ENCODE measurements at places on chromosomes 1 and 21.

DNA sequence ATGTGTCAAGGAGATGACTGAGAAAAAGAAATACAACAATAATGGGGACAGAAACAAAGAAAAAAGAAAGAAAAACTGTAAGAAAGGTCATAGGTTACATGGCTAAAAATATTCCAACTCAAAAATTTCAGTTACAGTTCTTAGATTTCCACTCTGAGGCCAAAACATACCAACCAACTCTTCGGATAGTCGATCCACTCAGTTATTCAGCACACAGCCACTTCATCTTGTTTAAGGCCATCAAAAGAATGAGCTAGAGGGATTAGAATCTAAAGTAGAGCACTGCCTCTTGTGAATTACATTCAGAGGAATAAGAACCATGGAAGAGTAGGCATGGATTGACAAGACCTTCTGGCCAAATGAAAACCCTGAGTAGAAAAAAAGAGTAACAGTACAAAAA lies 277.0 kb downstream of the MRPL39 start:
- no peaks in the 10 kb centered on the region for H3K27me3 ChIP-seq
- DNase-seq, result no peak
- H3K27ac ChIP-seq, result no peak overlapping the region
- H3K4me3 ChIP-seq, result no peak overlapping the region

GRCh38 chr1:225848030-225848955 lies 33.9 kb downstream of the TMEM63A start:
- H3K36me3 ChIP-seq, result peaks cover 27% of the 10 kb centered on the region
- no peaks in the 10 kb centered on the region for H3K27me3 ChIP-seq
- peak overlapping the region; percentile 57 for H3K4me3 ChIP-seq
- peaks cover 55% of the 10 kb centered on the region for H3K4me1 ChIP-seq
- DNase-seq, result peak; percentile 63
- peak overlapping the region; percentile 82 for H3K27ac ChIP-seq

DNA sequence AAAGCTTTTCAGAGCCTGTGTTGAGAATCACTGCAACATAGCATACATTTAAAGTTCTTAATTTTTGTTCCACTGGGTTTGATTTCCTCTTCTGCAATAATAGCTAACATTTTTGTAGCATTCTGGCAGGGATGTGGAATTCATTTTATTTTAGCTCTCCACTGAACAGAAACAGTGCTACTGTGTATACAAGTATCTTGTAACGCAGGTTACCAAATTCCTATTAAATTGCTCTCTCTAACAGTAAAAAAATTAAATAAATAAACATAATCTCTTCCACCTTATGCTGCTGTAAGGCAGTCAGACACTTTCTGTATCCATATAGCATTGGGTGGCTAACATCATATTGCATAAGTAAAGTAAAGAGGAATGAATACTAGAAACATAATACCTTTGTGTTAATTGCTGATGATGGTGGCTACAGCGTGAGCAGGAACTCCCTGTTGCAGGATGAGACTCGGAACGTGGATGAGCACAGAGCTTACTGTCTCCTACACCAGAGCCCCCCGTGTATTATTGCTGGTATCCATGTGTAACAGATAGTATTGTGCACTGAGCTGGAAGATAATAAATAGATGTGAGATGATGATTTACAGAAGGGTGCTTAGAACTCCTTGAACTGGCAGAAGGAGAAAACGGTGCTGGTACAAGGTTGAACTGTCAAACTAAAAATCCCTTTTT lies 276.9 kb upstream of the SNX7 start:
- no peaks in the 10 kb centered on the region for H3K27me3 ChIP-seq
- H3K27ac ChIP-seq, result no peak overlapping the region
- no peak for DNase-seq
- no peaks in the 10 kb centered on the region for H3K4me1 ChIP-seq

DNA sequence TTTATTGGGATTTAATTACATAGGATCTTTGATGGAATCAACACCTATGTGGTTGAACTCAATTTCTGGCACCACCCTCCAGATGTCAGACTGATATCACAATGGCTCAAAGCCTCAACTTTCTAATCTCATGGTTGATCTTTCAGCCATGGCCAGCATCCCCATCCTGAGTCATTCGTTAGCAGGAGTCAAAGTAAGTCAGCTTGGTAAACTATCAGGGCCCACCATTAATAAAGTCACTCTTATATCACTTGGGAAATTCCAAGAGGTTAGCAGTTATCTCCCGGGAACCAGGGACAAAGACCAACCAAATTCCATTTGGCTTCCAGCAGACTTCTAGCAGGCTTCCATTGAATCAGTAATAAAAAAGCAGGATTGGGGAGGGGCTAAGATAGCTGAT lies 50.7 kb upstream of the TNFSF4 start:
- H3K27me3 ChIP-seq, result no peaks in the 10 kb centered on the region
- H3K4me3 ChIP-seq, result no peak overlapping the region
- DNase-seq, result no peak
- peaks cover 16% of the 10 kb centered on the region for H3K4me1 ChIP-seq
- H3K36me3 ChIP-seq, result peaks cover 13% of the 10 kb centered on the region

DNA sequence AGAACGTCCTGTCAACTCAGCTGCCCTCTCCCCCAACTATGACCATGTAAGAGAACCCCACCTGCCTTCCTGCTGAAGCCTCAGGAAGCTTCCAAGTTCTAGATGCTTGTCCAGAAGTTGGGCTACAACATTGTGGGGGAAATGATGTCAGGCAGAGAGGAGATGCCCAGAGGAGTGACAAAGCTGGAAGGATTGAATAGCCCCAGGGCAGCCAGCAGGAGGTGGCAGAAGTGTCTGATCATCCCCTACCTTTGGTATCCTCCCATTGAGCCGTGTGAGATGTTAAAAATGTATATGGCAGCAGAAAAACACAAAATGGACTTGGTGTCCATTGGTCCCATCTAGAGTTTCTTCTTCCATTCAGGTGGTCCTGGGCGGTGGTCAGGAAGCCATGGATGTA lies 6.6 kb downstream of the EIF3I start:
- peaks cover 7% of the 10 kb centered on the region for H3K4me1 ChIP-seq
- no peak overlapping the region for H3K27ac ChIP-seq
- no peak overlapping the region for H3K4me3 ChIP-seq
- no peak for DNase-seq
- H3K27me3 ChIP-seq, result no peaks in the 10 kb centered on the region

DNA sequence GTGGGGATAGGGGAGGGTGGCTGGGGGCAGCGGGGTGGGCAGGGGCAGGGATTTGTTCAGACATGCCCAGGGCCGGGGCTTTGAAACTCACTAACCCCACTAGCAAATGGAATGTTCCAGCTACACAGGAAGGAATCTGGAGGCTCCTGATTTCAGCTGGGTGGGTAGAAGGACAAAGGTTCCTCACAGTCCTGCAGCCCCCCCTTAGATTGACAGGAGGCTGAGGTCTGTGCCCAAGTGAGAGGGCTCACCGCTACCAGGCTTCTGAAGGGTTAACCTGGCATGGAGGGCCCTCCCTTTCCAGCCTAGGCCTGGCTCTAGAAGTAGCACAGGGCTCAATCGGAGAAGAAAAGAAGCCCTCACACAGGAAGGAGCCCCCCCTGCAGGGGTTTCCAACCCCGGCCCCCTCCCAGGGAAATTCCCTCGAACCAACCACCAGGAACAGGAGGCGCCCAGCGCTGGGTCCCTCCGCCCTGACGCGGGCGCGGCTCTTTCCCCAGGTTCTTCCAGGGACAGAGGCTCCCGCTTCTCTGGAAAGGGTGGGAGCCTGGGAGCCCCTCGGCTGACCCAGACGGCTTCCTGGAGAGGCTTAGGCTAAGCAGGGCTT lies 3.3 kb downstream of the EPHA2 start:
- no peak overlapping the region for H3K27ac ChIP-seq
- no peak for DNase-seq
- H3K4me1 ChIP-seq, result peaks cover 9% of the 10 kb centered on the region
- no peak overlapping the region for H3K4me3 ChIP-seq

DNA sequence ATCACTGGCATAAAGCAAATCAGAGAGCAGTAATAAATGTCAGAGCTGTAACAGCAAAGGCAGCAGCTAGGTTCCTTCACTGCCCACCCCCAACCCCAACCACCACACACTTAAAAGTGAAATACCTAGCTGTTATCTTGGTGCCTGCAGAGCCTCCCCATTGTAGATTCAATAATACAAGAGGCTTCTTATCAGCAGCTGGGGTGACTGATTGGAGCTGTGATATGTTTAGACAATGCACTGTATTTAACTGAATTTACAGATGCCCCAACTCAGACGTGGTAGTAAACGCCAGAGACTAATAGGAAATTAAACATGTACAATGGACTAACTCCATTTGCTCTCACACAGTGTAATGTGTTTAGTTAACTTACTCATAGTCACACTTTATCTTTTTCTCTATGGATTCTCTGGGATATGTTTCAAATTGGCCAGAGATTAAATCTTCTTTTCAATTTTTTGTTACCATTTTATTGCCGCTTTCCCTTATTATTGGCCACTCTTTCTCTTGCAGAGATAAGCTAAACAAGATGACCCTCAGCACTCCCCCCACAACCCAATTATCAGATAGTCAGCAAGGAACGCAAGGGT lies 117.1 kb downstream of the ESRRG start:
- no peak overlapping the region for H3K27ac ChIP-seq
- peaks cover 3% of the 10 kb centered on the region for H3K27me3 ChIP-seq
- no peaks in the 10 kb centered on the region for H3K36me3 ChIP-seq
- H3K4me3 ChIP-seq, result no peak overlapping the region

GRCh38 chr1:25666460-25666859 lies 49.9 kb downstream of the MAN1C1 start:
- H3K36me3 ChIP-seq, result no peaks in the 10 kb centered on the region
- DNase-seq, result no peak
- no peaks in the 10 kb centered on the region for H3K4me1 ChIP-seq

Measured in memory B cell (primary cell).